ENCODE measurements at places on chromosomes 16 and 17.

DNA sequence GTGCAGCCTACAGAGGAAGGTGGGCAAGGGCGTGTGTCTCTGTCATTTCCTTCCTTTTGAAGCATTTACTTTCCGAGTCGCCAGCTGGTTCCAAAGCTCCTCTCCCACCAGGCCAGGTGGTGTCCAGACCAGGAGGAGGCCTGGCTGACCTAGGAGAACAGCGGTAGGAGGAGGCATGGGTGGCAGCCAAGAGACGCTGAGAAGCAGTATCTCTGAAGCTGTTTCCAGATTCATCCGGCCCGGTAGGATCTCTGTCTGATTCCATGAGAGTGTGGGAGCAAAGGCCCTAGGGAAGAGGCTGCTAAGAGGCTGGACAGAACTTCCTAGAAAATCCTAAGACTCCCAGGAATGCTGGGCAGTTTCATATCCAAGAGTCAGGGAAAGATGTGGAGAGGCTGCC, 20.3 kb downstream of the MEOX1 start:
- DNase-seq = no peak

- DNase-seq = peak; percentile 34
Measured at GRCh38 chr17:71527311-71527710, 593.5 kb upstream of the SOX9 start.

- DNase-seq = no peak
Measured at GRCh38 chr16:72500545-72500944, 328.6 kb upstream of the PMFBP1 start.

DNA sequence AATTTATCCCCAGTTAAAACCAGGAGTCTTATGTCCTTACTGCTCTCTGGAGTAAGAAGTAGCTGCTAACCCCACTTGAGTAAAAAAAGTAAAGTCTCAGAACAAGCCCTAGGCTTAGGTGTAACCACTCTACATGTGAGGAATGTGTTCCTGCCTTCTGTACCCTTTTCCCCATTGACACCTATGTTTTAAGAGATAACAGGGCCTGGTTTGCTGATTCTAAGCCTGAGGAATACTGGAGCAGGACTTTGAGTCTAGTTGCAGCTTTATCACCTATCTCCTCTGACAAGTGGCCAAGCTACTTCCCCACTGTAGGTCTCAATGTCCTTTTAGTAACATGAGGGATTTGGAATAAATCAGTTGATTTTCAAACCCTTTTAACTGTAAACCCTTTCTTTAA, 40.2 kb downstream of the REXO5 start:
- DNase-seq = no peak

DNA sequence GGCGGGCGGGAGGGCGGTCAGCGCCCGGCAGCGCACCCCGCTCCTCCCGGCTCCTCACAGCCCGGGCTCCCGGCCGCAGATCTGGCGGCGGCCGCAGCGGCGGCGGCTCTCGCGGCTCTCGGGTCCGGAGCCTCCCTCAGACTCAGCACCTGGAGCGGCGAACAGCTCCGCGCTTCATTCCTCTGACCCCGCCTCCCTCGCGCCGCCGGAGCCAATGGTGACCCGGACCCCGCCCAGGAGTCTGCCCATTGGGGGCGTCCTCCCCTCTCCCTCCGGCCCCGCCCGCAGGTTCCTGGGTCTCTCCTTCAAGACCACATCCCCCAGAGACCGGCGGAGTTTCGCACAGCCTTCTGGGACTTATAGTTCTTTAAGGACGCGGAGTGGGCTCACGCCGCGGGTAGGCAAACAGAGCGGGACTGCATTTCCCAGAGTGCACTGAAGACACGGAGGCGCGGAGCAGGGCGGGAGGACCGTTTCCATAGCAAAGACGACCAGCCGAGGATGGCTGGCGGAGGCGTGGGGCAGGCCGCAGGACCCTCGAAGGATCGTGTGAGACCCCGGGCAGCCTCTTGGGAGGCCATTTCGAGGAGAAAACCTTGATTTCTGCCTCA, at the start of gene SMPD3:
TSS of gene SMPD3 (minus strand) at position 149 of the 611 bp plus-strand sequence. CDS start 76,327 bp downstream, outside the sequence.
- peak; percentile 100 for DNase-seq
